ENCODE measurements at places on chromosomes 11 and 22.

DNA sequence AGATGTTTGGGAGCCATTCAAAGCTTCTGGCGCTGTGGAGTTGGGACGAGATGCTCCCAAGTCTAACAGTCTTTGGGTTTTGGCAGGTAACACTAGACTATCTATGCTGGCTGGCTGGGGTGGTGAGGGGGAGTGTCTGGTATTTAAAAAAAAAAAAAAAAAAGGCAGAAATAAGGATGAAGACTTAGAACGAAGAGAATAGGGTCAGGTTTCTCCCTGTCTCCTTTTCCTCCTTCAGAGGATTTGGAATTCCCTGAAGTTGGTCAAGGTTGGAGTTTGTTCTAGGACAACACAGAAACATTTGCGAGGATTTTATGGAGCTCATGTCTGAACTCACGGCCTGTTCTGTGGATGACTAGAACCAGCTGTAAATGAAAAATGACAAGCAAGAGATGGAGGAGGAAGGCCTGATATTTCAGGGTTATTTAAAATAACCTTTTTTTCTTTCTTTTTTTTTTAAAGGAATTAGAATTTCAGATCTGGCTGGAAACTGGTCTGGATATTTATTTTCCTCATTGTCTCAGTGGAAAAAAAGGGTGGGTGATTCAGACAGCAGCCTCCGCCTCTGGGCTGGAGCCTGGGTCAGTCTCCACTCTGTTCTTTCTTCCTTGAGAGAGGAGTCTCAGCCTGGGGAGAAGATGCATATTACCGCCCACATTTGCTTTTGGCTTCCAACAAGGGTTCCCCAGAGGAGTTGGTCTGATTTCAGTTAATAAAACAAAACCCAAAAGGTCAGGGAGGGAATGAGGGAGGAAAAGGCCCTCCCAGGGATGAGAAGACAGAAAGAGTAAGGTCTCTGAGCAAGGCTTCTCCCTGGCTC lies 80.1 kb downstream of the USP35 start:
- DNase-seq: peak; percentile 31

GRCh38 chr22:36374603-36375024 lies 13.2 kb downstream of the MYH9 start:
- peak; percentile 57 for DNase-seq

- DNase-seq: no peak
Measured at GRCh38 chr22:46863794-46864193, 101.3 kb downstream of the TBC1D22A start.

DNA sequence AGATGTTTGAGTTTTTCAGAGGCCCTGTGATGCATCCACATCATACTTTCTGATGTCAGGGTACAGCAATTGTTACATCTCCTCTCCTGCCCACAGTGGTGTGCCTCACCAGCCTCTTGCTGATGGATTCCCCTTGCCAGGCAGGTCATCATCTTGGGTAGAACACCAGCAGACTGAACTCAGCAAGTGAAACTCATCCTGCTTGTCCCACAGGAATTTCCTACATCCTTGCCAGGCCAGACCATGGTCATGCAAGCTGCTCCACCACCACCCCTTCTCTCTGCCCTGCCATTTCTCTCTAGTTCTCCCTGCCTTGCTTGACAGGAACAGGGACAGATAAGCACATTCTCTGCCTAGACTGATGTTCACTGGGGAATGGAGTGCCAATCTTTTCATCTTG lies 85.9 kb downstream of the PAX6 start:
- DNase-seq: peak; percentile 14

- no peak for DNase-seq
Measured at GRCh38 chr22:37334859-37335805, 52.8 kb downstream of the CYTH4 start.

DNA sequence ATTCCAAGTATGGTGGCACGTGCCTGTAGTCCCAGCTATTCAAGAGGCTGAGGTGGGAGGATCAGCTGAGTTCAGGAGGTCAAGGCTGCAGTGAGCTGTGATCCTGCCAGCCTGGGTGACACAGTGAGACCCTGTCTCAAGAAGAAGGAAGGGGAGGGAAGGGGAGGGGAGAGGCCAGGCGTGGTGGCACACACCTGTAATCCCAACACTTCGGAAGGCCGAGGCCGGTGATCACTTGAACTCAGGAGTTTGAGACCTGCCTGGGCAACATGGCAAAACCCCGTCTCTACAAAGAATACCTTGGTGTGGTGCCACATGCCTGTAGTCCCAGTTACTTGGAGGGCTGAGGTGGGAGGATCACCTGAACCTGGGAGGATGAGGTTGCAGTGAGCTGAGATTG lies 145.7 kb downstream of the SHANK2 start:
- no peak for DNase-seq

- DNase-seq: no peak
Measured at GRCh38 chr11:76151556-76152085, 54.7 kb downstream of the WNT11 start.
